Stimulated activated CD4-positive, alpha-beta T cell treated with anti-CD3 and anti-CD28 coated beads, TNF-alpha, amount 100 ng/mL, for 24 hours (primary cell): ENCODE measurements at places on chromosomes 4 and X.

DNA sequence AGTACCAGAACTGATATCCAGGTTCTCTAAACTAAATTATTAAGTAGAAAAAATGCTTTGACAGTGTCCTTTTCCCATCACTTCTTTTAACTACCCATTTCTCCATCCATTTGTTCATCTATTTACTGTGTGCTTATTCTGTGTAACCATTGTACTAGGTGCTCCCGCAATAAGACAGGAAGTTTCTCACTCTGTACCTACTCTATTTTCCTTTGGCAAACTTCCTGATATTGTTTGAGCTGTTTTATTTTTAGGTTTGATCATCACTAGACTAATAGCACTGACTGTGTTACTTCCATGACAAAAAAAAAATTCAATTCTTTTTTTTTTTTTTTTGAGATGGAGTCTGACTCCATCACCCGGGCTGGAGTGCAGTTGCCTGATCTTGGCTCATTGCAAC, 102.5 kb upstream of the CASK start:
- no peak for DNase-seq

DNA sequence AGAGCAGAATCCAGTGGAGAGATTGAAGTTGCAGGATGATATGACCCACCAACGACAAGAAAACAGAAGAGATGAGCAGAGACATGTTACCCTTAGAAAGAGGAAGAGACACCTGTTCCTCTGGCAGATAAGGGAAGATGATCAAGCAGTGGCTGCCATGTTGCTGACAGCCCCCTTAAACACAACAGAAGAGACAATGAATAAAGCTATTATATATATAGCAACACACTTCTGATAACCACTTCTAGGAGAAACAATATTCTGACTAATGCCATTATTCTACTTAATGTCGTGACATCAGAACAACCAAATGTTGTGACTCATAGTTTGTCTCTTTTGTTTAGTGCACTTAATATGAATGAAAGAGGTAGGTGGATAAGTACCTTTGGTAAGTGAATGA, 44.9 kb downstream of the SH3RF1 start:
- DNase-seq = no peak

- no peak for DNase-seq
These were observed 600.9 kb upstream of the DIPK2B start for GRCh38 chrX:45801554-45801953.

DNA sequence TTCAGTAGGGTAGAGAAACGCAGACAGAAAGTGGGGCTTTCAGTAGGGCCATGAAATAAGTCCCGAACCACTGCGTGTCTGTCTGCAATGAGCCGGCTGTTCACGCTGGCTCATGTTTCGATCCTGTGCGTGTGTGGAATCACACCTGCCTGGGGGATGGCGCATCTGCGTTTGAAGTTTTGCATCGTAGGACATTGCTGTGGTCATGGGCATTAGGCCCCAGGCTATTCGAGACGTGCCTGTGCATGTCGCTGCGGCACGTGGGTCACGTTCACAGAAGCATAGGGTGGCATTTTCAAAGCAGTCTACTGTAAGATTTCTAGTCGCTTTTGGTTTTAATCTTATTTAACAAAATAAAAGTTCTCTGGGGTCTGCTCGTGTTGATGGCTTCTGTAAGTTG, 25.5 kb upstream of the HGFAC start:
- no peak for DNase-seq

DNA sequence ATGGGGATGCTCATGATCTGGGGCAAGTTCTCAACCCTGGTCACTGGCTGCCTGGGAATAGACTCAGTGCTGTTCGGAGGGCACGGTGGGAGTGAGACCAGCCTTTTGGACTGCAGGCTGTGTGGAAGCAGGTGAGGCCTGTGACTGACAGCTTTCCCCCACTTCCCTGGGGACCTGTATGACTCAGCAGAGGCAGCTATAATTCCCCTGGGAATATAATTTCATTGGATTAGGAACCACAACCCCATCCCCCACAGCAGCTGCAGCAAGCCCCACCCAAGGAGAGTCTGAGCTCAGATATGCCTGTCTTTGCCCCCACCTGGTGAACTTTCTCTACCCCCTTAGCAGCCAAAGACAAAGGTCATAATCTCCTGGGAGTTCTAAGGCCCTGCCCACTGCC, 408.6 kb downstream of the PPP3CA start:
- DNase-seq = no peak

GRCh38 chr4:62531731-62532130, 1331.6 kb downstream of the ADGRL3 start:
- DNase-seq = no peak

DNA sequence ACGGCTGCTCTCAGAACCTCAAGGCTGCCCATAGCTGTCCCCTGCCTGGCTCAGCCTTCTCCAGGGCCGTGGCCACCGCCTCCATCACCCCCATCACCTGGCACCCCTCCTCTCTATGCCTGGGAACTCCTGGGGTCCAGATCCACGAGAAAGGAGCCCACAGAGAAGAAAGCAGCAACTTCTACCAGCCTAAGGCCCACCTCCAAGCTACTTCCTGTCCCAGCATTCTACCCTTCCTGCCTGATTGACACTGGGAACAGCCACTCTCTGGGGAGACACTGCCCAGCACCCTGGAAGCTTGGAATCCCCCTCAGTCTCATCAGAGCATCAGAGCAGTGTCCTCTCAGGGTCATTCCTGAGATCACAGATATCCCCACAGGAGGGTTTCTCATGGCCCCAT, 36.9 kb upstream of the PROM1 start:
- no peak for DNase-seq

- no peak for DNase-seq
These were observed 210.2 kb upstream of the NPY2R start for GRCh38 chr4:154998284-154998683.

- no peak for DNase-seq
These were observed 177.8 kb upstream of the SFRP2 start for GRCh38 chr4:153966641-153967040.

DNA sequence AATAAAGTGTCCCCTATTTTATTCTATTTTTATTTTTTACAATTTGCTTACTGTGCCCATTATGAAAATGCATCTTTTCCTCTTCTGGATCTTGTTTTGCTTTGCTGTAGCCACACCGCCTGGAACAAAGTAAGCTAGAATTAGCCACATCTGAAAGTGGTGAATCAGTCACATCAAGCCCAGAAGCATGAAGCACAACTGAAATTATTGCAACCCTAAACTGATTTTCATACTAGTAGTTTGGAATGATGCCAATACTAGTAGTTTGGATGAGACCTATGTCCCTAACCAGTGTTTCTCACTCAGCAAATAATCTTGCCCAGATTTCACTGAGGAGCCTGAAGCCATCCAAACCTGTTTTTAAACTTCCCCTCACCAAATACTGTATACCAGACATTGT, 303.0 kb downstream of the EPHA5 start:
- DNase-seq = no peak

DNA sequence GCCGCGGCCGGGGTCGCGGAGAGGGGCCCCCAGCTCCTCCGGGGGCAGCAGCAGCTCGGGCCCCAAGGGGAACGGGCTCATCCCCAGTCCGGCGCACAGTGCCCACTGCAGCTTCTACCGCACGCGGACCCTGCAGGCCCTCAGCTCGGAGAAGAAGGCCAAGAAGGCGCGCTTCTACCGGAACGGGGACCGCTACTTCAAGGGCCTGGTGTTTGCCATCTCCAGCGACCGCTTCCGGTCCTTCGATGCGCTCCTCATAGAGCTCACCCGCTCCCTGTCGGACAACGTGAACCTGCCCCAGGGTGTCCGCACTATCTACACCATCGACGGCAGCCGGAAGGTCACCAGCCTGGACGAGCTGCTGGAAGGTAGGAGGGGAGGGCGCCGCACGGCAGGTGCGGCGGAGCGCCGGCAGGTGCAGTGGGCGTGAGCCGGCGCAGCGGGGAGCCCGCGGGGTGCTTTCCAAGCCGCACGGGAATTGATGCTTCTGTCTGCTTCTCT, 886 bp downstream of the DCLK2 start:
- DNase-seq = peak; percentile 17

DNA sequence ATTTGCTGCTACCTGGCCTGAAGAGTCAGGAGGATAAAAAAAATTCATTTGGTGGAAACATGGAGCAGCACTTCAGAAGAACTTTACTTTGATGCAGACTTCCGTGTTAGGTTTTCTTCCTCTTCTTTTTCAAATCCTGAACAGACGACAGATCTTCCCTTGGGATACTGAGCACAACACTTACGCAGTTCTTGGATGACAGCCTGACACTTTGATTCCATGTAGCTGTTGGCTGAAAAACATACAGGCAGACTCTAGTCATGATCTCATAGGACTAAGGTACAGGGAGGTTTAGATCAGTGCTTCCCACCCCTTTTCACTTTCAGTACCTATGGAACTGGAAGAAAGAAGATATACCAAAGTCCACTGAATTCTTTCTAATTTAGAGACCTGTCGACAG, 9.2 kb downstream of the CMC4 start:
- DNase-seq = no peak

- DNase-seq = no peak
These were observed 80.0 kb downstream of the FAT1 start for GRCh38 chr4:186643501-186644310.

DNA sequence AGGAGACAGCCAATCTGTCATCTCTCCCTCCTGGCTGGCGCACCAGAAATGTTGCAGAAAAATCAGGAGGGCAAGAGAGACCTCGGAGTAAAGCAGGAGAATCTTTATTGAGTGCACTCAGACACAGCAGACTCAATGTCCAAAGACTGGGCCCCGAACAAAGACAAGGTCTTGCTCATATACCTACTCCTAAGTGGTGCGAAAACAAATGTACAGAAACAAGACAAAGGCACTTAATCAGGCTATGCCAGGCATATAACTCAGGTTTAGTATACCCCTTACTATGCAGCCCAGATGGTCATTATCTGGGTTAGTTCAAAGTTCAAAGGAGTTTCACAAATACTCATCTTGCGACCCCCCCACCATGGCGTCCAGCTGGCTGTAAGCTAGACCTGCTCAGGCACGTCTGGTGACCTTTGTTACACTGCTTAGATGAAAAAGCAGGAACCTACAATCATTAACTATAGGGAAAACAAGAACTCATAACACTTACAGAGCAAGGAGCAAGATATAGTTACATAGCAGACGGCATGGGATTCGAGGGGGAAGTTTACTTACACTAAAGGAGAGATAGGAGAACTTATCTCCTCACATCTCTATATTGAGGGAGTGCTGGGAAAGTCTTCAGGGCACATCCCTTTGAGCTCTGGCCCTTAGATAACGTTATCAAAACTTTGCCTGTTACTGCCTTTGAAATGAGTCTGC, 27.5 kb downstream of the SULT1E1 start:
- no peak for DNase-seq

DNA sequence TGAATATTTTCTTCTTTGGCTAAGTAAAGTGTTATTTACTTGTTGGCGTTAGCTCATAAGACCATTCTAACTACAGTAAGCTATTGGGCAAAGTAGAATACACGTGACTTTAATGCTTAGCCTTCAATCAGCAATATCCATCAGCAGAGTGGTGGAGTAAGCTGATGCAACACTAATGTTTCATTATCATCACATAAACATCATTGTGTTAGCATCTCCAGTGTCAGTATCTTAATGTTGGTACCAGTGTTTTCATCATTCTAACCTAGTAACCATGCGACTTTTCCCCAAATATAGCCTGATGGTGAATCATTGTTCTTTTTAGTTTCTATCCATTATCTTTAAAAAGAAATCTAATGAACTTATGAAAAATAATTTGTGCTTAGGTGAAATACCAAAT, 48.5 kb downstream of the APOOL start:
- DNase-seq = no peak

GRCh38 chr4:40178672-40179071, 18.2 kb upstream of the RHOH start:
- no peak for DNase-seq

GRCh38 chr4:77662396-77662795, 56.8 kb downstream of the CXCL13 start:
- no peak for DNase-seq

- no peak for DNase-seq
These were observed 1059.6 kb downstream of the TECRL start for GRCh38 chr4:63349674-63350025.
